ENCODE measurements at places on chromosomes 3 and 15. TPM values are rescaled to one million over a fixed set of nuclear protein-coding genes. Genes with fewer than 3 reads are reported as not detected.

DNA sequence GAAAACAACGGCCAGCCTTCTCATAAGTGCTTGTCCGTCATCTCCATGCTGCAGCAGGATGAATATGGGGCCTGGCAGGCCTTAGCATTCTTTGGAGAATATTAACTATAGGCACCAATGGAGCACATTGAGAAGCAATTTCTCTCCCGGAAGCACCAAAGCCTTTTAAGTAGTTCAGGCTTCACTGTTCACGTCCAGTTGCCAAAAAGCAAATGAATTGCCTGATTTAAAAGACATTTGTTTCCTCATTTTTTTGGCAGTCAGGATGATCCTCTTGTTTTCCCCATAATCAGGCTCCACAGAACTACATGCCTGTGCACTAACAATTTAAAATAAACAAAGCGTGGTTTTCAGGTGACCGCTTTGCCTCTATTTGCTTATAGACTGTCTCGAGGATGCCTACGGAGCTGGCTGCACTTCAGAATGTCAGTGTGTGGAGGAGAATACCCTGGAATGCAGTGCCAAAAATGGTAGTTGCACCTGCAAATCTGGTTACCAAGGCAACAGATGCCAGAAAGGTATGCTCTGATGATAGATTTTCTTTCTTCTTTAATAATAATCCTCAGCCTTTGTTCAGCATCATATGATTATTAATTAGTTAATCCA, 725.2 kb upstream of the GOLIM4 start:
- no peak for DNase-seq
- peaks cover 2% of the 10 kb centered on the region for H3K4me1 ChIP-seq
- no peaks in the 10 kb centered on the region for H3K36me3 ChIP-seq
- no peak overlapping the region for H3K4me3 ChIP-seq

GRCh38 chr3:184185461-184186183, 377 bp upstream of the ABCF3 start:
- H3K36me3 ChIP-seq = peaks cover 73% of the 10 kb centered on the region
- H3K4me3 ChIP-seq = peak overlapping the region; percentile 94
- H3K27me3 ChIP-seq = no peaks in the 10 kb centered on the region
- peak overlapping the region; percentile 93 for H3K27ac ChIP-seq

- H3K4me1 ChIP-seq = peaks cover 86% of the 10 kb centered on the region
- no peak for DNase-seq
- H3K27ac ChIP-seq = peak overlapping the region; percentile 89
- peaks cover 50% of the 10 kb centered on the region for H3K36me3 ChIP-seq
Measured at GRCh38 chr15:101204739-101205535, 46.9 kb downstream of the CHSY1 start.

- DNase-seq = no peak
- H3K27me3 ChIP-seq = peaks cover 17% of the 10 kb centered on the region
- peaks cover 27% of the 10 kb centered on the region for H3K36me3 ChIP-seq
Measured at GRCh38 chr3:51997935-51998596, 2.4 kb upstream of the RPL29 start.

- no peak for DNase-seq
- H3K4me1 ChIP-seq = no peaks in the 10 kb centered on the region
- no peak overlapping the region for H3K4me3 ChIP-seq
- H3K36me3 ChIP-seq = no peaks in the 10 kb centered on the region
- no peak overlapping the region for H3K27ac ChIP-seq
Measured at GRCh38 chr3:106711650-106712049, 665.6 kb upstream of the CCDC54 start.

- DNase-seq = no peak
- no peak overlapping the region for H3K27ac ChIP-seq
- H3K27me3 ChIP-seq = peaks cover 39% of the 10 kb centered on the region
- no peak overlapping the region for H3K4me3 ChIP-seq
- H3K36me3 ChIP-seq = no peaks in the 10 kb centered on the region
Measured at GRCh38 chr3:30044515-30044914, 561.9 kb upstream of the TGFBR2 start.

DNA sequence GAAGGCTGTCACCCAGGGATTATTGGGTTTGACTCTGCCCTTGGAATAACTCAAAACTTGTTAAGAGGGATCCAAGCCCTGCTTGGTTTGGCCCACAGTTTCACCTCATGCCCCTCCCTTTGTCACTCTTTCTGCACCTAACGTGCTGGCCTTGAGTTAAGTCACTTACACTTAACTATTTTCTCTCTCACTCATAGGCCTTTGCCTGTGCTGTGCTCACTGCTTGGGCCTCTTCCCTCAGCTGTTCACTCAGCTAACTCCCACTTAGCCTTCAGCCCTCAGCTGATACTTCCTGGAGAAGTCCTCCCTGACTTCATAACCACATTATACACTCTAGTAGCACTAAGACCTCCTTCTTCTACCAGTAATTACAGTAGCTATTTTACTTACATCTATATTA, 133.3 kb downstream of the CMSS1 start:
- H3K4me3 ChIP-seq = no peak overlapping the region
- DNase-seq = no peak
- H3K27ac ChIP-seq = no peak overlapping the region
- no peaks in the 10 kb centered on the region for H3K36me3 ChIP-seq
- peaks cover 22% of the 10 kb centered on the region for H3K4me1 ChIP-seq

DNA sequence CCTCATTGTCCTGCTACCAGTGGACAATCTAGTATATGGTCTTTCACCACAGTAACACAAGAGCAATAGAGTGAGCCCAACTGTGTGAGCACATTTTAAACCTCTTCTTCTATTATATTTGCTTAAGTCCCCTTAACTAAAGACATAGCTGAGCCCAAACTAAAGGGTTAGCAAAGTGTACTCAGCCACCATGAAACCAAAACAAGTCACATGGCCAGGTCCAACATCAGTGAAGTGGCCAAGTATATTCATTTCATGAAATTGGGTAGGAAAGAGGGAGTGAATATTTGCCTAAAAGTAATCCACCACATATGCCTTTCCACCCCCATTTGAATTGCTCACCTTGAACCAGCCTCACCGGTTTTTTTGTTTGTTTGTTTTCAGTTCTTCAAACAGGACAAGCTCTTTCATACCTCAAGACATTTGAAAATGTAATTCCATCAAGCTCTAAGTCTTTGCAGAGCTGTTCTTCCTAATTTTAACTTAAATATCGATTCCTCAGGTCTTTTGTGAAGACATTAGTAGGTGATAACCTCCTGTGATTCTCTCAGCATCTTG, 327.0 kb upstream of the SEMA6D start:
- H3K4me1 ChIP-seq = no peaks in the 10 kb centered on the region
- DNase-seq = no peak

DNA sequence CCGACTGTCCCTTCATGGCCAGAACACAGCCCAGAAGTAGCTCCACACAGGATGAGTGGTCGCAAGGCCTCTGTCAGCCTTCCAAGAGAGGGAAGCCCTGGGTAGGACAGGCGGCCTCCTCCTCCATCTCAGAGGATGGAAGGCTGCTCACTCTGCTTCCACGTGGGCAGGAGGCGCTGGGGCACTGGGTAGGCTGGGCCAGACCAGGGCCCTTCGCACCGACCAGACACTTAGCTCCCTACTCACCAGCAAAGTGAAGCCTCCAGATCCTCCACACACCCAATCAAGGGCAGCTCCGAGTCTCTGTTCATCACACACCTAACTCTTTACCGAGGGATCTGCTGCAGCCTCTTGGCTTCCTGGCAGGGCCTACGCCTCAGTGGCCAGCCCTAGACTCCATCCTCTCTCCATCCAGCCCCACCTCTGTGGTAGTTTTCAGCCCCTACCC, 24.3 kb upstream of the PLXNA1 start:
- H3K4me1 ChIP-seq = no peaks in the 10 kb centered on the region
- H3K27ac ChIP-seq = no peak overlapping the region
- H3K36me3 ChIP-seq = no peaks in the 10 kb centered on the region
- no peak for DNase-seq

GRCh38 chr15:39273717-39274411, 307.0 kb upstream of the THBS1 start:
- H3K4me3 ChIP-seq = no peak overlapping the region
- H3K4me1 ChIP-seq = no peaks in the 10 kb centered on the region
- DNase-seq = no peak
- no peaks in the 10 kb centered on the region for H3K36me3 ChIP-seq

GRCh38 chr15:73602446-73602843, 30.7 kb downstream of the NPTN start:
- no peak overlapping the region for H3K4me3 ChIP-seq
- H3K27me3 ChIP-seq = no peaks in the 10 kb centered on the region
- H3K4me1 ChIP-seq = peaks cover 8% of the 10 kb centered on the region
- H3K36me3 ChIP-seq = peaks cover 11% of the 10 kb centered on the region
- H3K27ac ChIP-seq = no peak overlapping the region

Gene SERPINI2
- total RNA-seq = not detected

Gene SEC22C
- 36.1 TPM for total RNA-seq

- H3K36me3 ChIP-seq = peaks cover 11% of the 10 kb centered on the region
- no peak for DNase-seq
- no peak overlapping the region for H3K4me3 ChIP-seq
- peak overlapping the region; percentile 67 for H3K27ac ChIP-seq
- peaks cover 36% of the 10 kb centered on the region for H3K4me1 ChIP-seq
- no peaks in the 10 kb centered on the region for H3K27me3 ChIP-seq
Measured at GRCh38 chr15:38589502-38589901, 24.9 kb upstream of the RASGRP1 start.

Gene EPHB3
- total RNA-seq = not detected

DNA sequence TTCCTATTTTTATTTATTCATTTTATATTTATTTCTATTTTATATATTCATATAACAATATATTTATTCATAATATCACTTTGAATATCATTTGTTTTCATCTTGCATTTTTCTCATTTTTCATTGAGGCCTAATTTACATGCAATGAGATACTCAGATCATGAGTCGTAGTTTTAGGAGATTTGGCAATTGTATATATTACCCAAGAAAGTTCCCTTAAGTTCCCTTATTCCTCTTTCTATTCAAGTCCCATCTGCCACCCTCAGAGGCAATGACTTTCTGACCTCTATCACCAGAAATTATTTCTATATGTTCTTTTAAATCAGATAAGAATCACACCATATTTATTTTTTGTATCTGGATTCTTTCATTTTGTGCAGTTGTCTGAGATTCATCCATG, 329.1 kb upstream of the TPRG1 start:
- H3K27ac ChIP-seq = no peak overlapping the region
- no peak for DNase-seq
- no peaks in the 10 kb centered on the region for H3K36me3 ChIP-seq
- peaks cover 2% of the 10 kb centered on the region for H3K27me3 ChIP-seq

Gene EPHB1
- 0.71 TPM for total RNA-seq

Gene KNG1
- not detected for total RNA-seq

DNA sequence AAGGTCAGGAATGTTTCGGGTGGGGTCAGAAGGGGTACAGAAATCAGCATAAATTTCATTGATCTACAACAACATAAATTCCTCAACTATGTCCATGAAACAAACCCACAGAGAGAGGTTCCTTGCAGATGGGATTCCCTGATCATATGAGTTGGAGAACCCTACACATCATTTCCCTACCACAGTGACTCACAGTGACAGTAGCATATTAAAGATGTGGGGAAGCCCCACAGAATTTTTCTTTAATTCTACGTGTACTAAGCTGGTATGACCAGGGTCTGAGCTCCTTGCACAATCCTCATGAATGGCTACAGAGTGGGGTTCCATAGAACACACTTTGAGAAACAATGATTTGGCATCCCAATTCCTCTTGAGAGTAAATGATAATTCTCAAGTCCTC, 116.9 kb upstream of the RAD18 start:
- no peaks in the 10 kb centered on the region for H3K36me3 ChIP-seq
- no peak for DNase-seq
- no peak overlapping the region for H3K4me3 ChIP-seq

Gene CTXND1
- not detected for total RNA-seq

Gene GHRL
- total RNA-seq = 2.1 TPM

DNA sequence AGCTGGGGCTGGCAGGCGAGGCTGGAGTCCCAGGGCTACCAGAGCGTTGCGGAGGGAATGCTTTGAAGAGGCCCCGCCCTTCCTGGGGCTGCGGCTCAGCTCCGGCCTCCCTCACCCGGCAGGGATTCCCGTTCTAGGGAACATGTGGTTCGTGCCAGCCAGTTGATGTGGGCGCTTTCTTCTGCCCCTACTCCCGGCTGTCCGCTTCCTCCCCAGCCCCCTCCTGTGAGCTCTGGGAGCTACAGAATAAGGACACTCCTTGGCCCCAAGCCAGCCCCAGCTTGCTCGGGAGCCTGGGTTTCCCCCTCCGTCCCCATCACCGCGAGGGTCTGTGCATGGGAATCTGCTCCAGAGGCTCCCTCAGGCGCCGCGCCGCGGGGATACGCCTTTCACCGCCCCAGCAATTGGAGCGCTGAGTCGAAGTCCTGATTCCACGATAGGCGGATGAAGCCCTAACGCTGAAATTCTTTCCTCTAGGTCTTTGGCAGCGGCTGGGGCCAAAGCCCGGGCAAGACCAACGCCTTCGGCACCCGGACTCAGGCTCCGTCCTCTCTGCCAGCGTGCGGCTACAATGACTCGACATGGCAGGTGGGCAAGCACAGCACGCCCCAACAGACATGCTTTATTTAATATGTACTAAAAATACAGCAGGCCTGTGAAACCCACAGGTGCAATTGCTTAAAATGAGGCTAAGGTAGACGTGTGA, 69.5 kb downstream of the KLF15 start:
- H3K4me1 ChIP-seq = peaks cover 2% of the 10 kb centered on the region
- no peaks in the 10 kb centered on the region for H3K36me3 ChIP-seq
- peaks cover 41% of the 10 kb centered on the region for H3K27me3 ChIP-seq
- H3K27ac ChIP-seq = no peak overlapping the region
- DNase-seq = no peak

DNA sequence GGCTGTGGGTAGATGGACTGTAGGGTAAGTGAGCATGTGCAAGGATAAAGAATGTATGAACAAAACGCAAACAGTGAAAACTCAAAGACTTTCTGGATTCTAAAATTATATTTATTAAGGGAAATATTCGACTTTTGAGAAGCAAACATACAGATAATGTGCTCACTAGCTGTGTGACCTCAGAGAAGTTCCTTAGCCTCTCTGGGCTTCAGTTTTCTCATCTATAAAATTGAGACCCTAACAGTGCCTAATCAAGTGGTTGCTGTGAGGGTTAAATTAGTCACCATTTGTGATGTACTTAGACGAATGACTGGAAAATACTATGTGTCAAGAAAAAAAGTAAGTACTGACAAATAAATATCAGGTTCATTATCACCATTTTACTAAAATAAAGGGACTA, 261.7 kb downstream of the MAGI1 start:
- H3K27me3 ChIP-seq = no peaks in the 10 kb centered on the region
- H3K4me3 ChIP-seq = no peak overlapping the region
- no peaks in the 10 kb centered on the region for H3K4me1 ChIP-seq
- no peaks in the 10 kb centered on the region for H3K36me3 ChIP-seq
- no peak for DNase-seq

GRCh38 chr3:179036226-179036625, 35.4 kb downstream of the ZMAT3 start:
- peaks cover 18% of the 10 kb centered on the region for H3K36me3 ChIP-seq
- H3K4me3 ChIP-seq = no peak overlapping the region
- H3K27ac ChIP-seq = no peak overlapping the region
- no peaks in the 10 kb centered on the region for H3K27me3 ChIP-seq
- H3K4me1 ChIP-seq = peaks cover 2% of the 10 kb centered on the region

GRCh38 chr3:46905661-46906451, 28.3 kb downstream of the PTH1R start:
- H3K36me3 ChIP-seq = no peaks in the 10 kb centered on the region
- DNase-seq = no peak
- H3K27me3 ChIP-seq = no peaks in the 10 kb centered on the region
